Central memory CD4-positive, alpha-beta T cell (primary cell): ENCODE measurements at places on chromosomes 1 and 21.

GRCh38 chr1:55413286-55413685 lies 198.1 kb upstream of the USP24 start:
- no peak for DNase-seq

DNA sequence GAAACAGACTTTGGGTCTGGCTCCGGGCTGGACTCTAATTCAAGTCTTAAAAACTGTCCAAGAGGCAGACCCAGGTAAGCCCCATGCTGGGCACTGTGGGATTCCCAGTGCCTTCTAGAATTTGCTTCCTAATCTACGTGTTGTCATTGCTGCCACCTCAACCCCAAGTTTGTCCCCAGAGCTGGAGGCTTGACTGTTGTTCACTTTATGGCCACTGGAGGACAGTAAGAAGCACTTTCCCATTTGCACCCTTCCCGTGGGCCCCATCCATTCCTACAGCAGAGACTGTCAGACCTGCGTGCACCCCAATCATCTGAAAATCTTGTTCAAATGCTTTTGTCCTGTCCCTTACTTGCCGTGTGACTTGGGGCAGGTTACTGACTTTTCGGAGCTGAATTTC lies 29.4 kb upstream of the VASH2 start:
- DNase-seq, result no peak

DNA sequence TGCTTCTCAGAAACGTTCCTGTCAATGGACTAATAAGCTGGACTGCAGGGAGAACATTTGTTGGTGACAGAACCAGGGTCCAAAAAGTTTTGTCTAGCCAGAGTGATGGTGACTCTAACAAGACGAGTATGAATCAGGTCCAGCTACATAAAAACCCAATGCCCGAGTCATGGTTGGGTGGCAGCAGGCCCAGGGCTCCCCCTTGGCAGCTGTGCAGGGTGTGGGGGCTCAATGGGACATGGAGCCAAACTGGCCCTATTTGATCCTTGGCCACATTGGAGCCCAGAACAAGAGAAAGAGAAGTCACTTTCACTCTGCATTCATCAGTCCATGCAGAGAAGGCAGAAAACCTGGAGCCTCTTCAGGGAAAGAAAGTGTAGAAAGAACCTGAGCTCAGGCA lies 37.9 kb upstream of the TENT5C start:
- no peak for DNase-seq

GRCh38 chr1:234629026-234629425 lies 19.0 kb upstream of the IRF2BP2 start:
- no peak for DNase-seq

DNA sequence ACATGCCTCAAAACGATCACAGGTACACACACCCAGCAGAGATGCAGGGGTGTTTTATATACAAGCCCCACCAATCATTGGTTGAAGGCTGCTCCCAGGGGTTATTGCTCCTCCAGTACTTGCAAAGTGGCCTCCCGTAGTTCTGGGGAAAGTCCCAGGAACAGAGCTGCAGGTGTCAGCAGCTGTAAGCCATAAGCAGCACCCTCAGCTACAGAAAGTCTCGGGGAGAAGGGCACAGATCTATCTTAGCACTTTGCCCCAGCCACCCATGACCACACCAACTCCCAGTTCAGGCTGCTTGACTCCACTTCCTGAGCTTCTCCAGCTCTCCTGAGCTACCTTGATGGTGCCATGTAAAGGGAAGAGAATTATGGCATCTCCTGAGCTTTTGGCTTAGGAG lies 222.7 kb upstream of the GJB5 start:
- DNase-seq, result no peak

GRCh38 chr1:56105397-56105796 lies 474.0 kb downstream of the PLPP3 start:
- DNase-seq, result no peak

DNA sequence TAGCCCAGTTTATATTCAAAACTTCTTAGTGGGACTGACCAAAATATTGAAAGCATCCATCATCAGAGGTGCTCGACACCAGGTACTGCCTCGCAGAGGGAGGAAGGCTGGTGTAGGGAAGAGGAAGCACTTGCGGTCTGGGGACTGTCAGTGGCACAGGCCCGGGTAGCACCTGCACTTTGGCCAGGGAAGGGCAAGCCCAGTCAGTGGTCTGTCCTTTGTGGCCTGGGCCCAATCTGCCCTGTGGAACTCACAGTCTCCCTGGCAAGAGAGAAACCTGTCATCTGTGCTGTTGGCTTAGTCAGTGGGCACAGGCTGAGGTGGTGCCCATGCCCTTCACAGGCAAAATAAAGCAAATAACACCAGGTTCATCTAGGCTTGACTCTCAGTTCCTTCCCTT lies 77.4 kb downstream of the SYT6 start:
- DNase-seq, result no peak

GRCh38 chr1:11238311-11238710 lies 24.0 kb downstream of the MTOR start:
- DNase-seq, result no peak

DNA sequence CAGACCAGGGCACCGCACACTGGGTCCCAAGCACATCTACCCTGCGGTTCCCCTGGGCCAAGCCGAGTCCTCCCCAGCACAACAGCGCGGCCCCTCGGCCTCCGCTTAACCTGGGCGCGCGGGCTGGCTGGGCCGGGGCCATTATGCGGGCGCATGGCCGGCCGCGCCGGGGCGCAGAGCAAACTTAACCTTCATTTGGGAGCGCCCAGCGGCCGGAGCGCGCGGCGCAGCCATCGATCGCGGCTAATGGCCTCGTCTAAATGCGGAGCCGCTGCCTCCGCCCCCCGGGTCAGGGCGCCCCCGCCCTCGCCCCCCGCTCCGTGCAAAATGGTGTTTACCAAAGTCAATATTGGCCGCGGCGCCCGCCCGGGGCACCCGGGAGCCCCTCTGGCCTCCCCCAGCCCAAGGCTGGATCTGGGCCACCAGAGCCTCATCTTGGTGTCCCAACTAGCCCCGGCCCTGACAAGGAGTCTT lies 272.1 kb downstream of the TRABD2B start:
- no peak for DNase-seq

- DNase-seq, result no peak
These were observed 168.2 kb downstream of the CLIC6 start for GRCh38 chr21:34836933-34837505.

DNA sequence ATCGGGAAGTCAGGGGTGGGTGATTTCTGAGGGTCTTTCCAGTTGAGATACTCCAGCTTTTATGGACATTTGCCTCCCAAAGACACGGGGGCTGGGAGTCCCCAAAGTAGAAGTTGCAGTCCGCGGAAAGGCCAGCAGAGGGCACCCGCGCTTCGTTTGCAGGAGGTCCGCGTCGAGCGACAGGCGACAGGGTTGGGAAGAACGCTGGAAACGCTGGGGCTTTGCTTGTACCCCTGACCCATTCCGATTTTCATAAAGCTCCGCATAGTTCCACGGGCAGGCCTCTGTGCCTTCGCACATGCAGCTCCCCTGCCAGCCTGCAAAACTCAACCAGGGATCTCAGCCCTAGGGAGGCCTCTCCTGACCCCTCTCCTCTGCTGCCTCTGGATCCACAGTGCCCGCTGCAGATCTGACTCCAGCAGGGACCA lies 44.2 kb upstream of the LAPTM5 start:
- peak; percentile 61 for DNase-seq

- DNase-seq, result no peak
These were observed 91.6 kb downstream of the ZFYVE9 start for GRCh38 chr1:52233463-52233862.

DNA sequence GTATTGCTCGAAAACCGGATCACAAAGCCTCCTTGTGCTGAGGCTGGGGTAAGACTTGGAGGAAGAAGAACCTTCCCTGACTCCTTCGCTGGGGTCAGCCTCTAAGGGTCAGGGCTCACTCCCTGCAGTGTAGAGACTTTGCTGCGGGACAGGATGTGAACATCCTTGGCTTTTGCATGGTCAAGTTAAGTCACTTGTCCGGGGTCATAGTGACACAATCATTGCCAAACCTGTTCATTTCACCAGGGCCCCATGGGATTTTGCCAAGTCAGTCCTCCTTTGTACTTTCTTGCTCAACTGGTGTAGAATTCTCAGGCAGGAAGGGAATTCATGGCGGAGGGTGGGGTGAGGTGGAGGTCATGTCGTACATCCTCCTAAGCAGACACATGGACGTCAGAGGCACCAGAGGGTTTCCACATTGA lies 24.7 kb upstream of the IL10 start:
- no peak for DNase-seq

DNA sequence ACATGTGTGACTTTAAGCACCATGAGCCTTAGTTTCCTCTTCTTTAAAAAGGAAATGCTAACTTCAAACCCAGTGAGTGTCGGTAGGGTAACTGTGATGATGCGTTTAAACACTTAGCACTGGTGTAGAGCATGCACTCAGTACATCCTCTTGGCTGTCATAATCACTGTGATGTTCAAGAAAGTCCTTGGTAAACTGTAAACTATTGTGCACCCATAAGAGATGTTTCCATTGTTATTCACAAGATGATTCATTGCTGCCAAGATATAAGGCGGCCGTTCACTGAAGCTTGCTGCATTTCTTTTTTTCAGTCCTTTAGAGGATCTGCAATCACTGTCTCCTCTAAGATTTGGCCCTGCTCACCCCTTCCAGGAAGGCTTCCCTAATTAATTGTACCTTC lies 61.8 kb upstream of the DAB1 start:
- DNase-seq, result no peak

GRCh38 chr1:89460325-89460724 lies 64.3 kb upstream of the LRRC8B start:
- no peak for DNase-seq

DNA sequence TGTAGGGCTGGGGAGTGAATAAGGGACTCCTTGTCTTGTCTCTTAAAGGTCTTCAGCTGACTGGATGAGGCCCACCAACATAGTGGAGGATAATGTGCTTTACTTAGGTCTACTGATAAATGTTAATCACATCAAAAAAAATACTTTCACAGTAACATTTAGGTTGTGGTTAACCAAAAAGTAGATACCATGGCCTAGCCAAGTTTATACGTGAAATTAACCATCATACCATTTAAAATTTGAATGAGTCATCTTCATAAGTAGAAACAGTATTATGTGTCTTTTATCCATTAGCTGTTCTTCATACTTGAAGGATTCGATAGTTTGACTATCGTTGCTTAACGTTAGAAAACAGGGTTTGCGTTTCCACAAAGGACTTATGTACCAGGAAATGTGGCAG lies 80.9 kb downstream of the MTR start:
- no peak for DNase-seq

- no peak for DNase-seq
These were observed 93.3 kb upstream of the ZNHIT6 start for GRCh38 chr1:85801520-85801919.

GRCh38 chr21:44477131-44477530 lies 21.8 kb downstream of the LRRC3 start:
- DNase-seq, result no peak
